Hippocampal formation (tissue), 2 donors: ENCODE measurements at places on chromosomes 3 and 15.

GRCh38 chr3:14784087-14784681, 34.6 kb upstream of the FGD5 start:
- no peak for DNase-seq

DNA sequence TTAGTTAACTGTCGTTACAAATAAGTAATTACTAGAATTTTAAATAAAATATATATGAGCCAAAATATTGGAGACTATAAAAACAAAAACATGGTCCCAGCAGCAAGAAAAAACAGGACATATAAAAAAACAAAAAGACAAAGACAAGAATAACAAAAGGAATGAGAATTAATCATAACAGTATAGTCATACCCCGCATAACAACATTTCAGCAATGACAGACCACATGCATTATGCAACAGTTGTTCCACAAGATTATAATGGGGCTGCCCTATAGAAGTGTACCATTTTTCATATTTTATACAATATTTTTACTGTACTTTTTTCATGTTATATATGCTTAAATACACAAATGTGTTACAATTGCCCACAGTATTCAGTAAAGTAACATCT, 5.6 kb downstream of the HLTF start:
- DNase-seq: no peak

GRCh38 chr3:25536521-25537391, 108.7 kb downstream of the RARB start:
- DNase-seq: no peak

DNA sequence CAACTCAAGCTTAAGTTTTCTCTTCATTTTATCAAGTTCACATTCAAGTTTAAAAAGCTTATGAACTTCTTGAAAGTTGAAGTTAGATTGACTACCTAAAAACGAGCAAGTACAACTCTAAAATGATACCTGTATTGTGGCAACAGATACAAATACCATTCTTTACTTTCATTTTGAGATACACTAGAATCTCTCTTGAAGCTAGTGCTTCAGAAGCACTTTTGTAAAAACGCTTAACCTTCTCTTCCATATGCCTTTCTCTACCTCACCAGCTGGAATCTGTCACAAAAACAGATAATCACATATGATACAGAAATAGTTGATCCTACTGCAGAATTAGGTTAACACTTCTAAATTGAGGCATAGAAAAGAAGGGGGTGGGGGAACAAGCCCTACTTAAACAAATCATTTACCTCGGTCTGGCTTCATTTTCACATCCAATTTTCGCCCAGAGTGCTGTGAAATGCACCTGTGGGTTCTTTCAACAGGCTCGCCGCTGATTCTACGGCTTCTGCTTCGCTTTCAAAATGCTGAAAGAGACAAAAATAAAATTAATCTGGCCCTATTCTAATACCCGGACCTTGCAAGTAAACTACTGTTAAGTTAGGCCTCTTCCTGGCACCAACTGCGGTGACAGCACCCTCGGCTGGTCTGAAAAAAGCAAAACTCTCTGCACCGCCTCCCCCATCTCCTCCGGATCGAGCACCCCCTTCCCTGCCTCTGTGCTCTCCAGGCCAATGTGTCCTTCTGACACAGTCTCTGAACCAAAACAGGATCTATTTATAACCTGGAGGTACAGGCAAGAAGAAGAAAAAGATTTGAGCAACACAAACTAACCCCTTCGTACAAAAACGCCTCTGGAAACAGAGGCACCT, 1.4 kb downstream of the ATOSA start:
- DNase-seq: peak; percentile 38

GRCh38 chr3:98763076-98763475, at the start of gene ST3GAL6:
TSS of gene ST3GAL6 (plus strand) at chr3:98763340. CDS start at chr3:98768441, 5,101 bp downstream.
- no peak for DNase-seq

DNA sequence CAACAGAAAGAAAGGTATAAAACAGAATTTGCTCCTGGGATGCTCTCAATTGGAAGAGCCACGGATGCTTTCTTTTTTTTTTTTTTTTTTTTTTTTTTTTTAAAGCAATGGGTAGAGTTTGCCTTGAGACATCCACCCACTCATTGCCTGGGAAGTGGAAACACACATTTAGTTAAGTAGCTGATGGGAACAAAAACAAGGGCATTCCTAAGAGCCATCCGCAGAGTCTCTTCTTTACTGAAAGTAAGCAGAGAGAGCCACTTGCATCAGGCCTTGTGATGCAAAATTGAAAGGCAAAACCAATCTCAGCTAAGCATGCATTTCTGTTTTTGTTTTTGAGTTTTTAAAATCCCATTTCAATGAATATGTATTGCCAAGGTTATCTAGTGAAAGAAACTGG, 787.9 kb upstream of the LMCD1 start:
- DNase-seq: no peak

GRCh38 chr3:40690749-40691451, 166.1 kb downstream of the ZNF621 start:
- no peak for DNase-seq

GRCh38 chr3:188797045-188797444, 374.7 kb upstream of the TPRG1 start:
- DNase-seq: no peak

DNA sequence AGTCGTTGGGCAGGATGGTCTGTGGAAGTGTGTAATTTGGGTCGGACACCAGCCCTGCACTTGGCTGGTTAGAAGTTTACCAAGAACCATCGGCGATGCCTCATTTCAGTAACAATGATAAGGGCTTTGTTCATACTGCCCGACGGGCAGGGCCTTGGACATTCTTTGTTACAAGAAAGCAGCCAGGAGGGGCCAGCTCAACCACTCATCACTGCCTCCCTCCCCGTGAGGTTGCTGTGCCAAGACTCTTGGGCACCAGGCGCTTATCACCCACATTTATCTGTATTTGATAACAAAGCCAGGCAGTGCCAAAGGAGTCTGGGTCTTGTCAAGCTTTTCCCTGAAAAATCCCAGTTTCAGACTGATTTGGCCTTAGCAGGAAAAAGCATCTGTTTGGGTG, 235.0 kb downstream of the ADAMTS17 start:
- no peak for DNase-seq

DNA sequence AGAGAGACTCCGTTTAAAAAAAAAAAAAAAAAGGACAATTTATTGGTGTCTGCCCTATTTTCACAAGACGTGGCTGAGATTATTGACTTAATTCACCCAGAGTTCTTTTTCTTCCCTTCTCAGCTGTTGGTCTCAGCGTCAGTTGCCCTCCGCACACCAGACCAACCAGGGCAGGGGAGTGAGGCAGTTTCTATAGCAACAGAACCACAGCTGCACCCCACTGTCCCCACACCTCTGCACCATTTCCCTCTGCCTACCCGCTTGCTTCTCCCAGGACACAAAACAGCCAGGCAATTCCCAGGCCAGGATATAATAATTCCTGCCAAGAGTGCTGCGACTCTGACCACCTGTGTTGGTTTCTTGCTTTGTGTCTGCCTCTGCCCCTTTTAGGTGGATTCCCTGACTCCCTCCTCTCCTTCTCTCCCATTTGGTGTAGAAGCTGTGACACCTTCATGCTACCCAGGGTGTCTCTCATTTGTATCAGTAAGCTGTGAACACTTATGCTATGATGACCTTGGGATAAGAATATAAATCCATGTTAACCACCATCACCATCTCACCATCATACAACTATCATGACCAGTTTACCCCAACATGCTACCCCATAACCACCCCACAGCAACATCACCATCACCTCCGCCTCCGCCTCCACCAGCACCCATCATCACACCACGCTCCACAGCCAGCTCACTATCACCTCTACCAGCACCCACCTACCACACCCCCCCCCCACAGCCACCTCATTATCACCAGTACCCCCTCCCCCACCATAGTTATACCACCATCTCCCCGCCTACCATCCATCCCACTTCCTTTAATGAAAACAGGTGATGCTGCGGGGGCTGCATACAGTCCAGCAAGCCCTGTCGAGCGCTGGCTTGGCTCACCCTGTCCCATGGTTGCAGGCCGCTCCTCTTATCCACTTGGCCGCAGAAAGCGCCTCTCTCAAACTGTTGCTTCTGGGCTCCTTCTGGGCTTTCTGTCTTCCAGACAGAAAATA, 589 bp downstream of the EPB42 start:
- DNase-seq: no peak

GRCh38 chr3:126664591-126665214, 9.8 kb upstream of the TXNRD3 start:
- no peak for DNase-seq

DNA sequence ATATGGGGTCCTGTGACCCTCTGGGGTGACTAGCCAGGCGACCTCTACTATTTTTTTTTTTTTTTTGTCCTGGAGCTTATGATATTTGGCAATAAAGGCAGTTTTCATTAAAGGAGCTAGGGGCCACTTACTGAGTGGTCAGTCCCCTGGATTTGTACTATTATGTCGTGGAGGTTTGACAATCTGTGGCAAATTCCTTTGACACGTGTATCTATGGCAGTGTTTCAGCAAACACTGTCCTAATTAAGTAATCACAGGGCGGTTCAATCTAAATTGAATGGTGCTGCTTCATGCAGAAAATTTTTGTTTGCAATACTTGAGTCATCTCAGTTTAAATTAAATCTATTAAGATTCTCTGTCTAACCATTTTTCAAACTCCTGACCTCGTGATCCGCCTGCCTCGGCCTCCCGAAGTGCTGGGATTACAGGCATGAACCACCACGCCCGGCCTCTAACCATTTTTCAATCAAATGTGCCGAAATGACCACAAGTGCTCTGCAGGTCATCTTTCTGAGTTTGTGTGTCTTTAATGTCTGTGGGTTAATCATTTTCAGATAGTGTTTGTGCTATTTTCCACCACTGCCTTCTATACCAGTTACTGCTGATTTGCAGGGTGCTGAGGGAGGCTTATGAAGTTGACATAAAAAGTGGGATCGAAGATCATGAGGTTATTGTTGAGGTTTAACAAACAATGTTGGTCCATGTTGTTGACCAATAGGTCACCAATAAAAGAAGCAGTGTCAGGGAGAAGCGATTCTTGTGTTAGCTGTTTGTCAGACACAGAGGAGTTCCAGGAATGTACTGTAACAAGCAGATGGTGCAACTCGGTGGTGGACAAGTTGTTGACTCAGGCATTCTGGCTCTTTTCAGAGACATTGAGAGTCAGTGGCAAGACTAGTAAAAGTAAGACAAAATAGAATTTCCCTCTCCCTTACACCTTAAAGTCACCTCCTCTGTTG, 18.6 kb upstream of the SLC2A2 start:
- DNase-seq: no peak

- no peak for DNase-seq
Measured at GRCh38 chr3:46269556-46269955, 27.3 kb downstream of the CCR3 start.

- DNase-seq: no peak
Measured at GRCh38 chr3:103295974-103296570, 861.3 kb downstream of the ZPLD1 start.

DNA sequence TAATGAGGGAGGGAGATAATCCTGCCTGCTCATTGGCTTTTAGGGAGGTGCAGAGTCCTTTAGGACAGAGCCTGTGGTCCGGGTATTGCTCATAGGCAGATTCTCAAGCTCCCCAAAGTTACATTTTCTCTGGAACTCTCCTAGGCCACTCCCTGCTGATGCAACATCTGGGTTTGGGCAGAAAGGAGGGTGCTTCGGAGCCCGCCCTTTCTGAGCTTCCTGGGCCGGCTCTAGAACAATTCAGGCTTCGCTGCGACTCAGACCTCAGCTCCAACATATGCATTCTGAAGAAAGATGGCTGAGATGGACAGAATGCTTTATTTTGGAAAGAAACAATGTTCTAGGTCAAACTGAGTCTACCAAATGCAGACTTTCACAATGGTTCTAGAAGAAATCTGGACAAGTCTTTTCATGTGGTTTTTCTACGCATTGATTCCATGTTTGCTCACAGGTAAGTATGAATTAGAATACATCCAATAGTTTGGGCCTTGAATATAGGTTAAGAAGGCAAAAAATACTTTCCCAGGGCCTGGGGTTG, at the start of gene IL20RB:
IL20RB (plus strand) TSS at position 233 of the 538 bp plus-strand sequence; CDS start at position 364, 131 bp downstream.
- no peak for DNase-seq

DNA sequence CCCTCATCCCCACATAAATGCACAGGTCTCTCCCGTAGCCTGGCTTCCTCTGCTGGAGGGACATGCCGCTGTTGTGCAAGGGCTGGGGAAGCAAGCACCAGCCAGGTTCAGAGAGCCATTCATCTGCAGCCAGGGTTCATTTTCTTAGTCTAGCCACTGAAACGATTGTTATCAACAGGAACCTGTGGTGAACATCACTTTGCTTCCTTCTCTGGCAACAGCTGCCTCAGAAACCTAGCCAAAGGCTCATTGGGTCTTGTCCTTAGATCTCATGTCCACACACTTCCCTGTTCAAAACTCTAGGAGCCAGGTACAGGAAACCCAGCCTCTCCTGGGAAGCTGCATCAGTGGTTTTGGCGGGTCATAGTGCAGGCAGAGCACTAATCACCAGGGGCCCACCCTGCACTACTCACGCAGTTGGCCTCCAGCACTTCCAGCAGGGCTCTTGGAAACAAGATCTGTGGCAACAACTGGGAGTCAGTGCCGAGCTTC, 47.0 kb downstream of the OXNAD1 start:
- DNase-seq: no peak

DNA sequence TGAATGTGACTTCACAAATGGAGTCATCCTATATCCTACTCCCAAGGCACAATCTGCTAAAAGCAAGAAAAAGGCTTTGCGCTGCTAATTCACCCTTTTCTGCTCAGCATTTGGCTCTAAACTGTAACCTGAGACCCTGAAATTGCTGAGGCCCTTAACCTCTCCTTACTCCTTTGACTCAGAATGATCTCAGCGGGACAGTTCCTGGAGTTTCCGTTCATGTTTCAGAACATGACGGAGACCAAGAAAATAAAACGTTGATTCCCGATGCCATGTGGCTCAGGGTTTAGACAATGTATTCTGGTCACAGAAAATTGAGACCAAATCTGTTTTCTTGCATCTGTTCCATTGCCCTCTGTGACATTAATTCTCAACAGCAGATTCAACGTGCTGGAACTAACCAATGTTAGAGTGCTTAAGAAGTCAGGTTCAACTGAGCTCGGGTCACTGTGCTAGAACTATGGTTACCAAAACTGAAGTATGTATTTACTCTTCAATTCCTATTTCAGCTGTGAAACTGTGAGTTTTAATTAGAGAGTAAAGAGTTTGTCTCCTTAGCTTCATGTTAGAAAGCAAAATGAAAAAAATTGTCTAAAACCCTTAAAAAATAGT, 45.4 kb upstream of the TMC3 start:
- DNase-seq: no peak

DNA sequence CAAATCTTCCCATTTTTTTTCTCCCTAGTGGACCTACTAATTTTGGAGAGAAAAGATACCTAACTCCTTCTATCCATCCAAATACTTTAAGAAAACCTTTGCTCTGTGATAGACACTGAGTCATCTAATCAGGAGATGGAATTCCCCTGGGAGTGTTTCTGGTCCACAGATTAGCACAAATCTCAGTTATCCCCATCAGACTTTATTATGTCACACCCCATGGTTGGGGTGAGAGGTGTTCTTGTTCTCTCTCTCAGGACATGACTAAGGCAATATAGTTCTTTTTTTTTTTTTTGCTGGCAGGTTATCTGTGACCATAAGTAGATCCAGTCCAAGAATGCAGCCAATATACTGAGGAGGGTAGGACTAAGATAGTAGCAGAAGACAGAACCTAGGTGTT, 15.8 kb downstream of the SLC9A9 start:
- no peak for DNase-seq

- DNase-seq: no peak
Measured at GRCh38 chr3:129868912-129869311, 24.6 kb downstream of the TMCC1 start.

- DNase-seq: no peak
Measured at GRCh38 chr3:194306771-194307640, 44.1 kb downstream of the CPN2 start.

GRCh38 chr3:14520149-14520548, 20.0 kb downstream of the GRIP2 start:
- no peak for DNase-seq

GRCh38 chr3:183018421-183019192, 38.3 kb upstream of the DCUN1D1 start:
- no peak for DNase-seq
